ENCODE measurements at places on chromosomes 11 and 22. TPM values are rescaled to one million over a fixed set of nuclear protein-coding genes. Genes with fewer than 3 reads are reported as not detected.

ZC3H12C gene
- 16.8 TPM for total RNA-seq

NLRP14 gene
- not detected for total RNA-seq

CABP7 gene
- 0.05 TPM for total RNA-seq

MOV10L1 gene
- 0.83 TPM for total RNA-seq

DGCR6 gene
- 2.3 TPM for total RNA-seq

ARHGAP8 gene
- total RNA-seq = 1.9 TPM

KRTAP5-1 gene
- total RNA-seq = not detected

TRPC6 gene
- total RNA-seq = not detected

PNPLA3 gene
- 34.5 TPM for total RNA-seq

CDC42EP2 gene
- total RNA-seq = 45.1 TPM

LRRN4CL gene
- 195 TPM for total RNA-seq

MAPK11 gene
- total RNA-seq = 3.3 TPM

TRIM48 gene
- total RNA-seq = not detected

CYP2D6 gene
- total RNA-seq = not detected

SMIM35 gene
- not detected for total RNA-seq

OR2AT4 gene
- not detected for total RNA-seq

NEFH gene
- total RNA-seq = 2.0 TPM

SNX15 gene
- total RNA-seq = 12.5 TPM

SPON1 gene
- total RNA-seq = not detected

ACER3 gene
- total RNA-seq = 7.0 TPM

KRTAP5-11 gene
- not detected for total RNA-seq

SPI1 gene
- total RNA-seq = not detected

CWF19L2 gene
- total RNA-seq = 11.3 TPM

NPAS4 gene
- not detected for total RNA-seq

All from myocyte (in vitro differentiated cells).